Caki2 (cell line): ENCODE measurements at places on chromosomes 6 and 20. TPM values are rescaled to one million over a fixed set of nuclear protein-coding genes. Genes with fewer than 3 reads are reported as not detected.

Gene ABHD12
- 24.4 and 29.7 TPM in 2 replicates for total RNA-seq

Gene LIN28B
- not detected in 2 replicates for total RNA-seq

Gene C20orf202
- total RNA-seq: not detected in 2 replicates

Gene ZFP57
- total RNA-seq: not detected in 2 replicates

Gene MOCS1
- 0.03 and 6.2 TPM in 2 replicates for total RNA-seq

Gene TNFRSF6B
- total RNA-seq: 1.5 TPM in 1 of 2 replicates, not detected in the other

Gene TP53TG5
- total RNA-seq: not detected in 2 replicates

Gene TRMT11
- 8.1 and 10.9 TPM in 2 replicates for total RNA-seq

Gene C6orf132
- total RNA-seq: 1.6 and 7.2 TPM in 2 replicates

Gene EDN1
- 1.2 and 9.5 TPM in 2 replicates for total RNA-seq

Gene HLA-DPA1
- not detected in 2 replicates for total RNA-seq

Gene TAP2
- total RNA-seq: 8.9 and 26.7 TPM in 2 replicates

GRCh38 chr20:35311822-35312221 lies 19.6 kb upstream of the FAM83C start:
- DNase-seq: no peak

- no peak for DNase-seq
Measured at GRCh38 chr6:131049608-131050007, 13.4 kb downstream of the EPB41L2 start.

GRCh38 chr6:81623106-81623759 lies 129.2 kb downstream of the TENT5A start:
- DNase-seq: no peak

GRCh38 chr6:6925391-6926164 lies 182.2 kb upstream of the RREB1 start:
- DNase-seq: no peak

- no peak for DNase-seq
Measured at GRCh38 chr6:32854376-32855178, 585 bp downstream of the PSMB9 start.

DNA sequence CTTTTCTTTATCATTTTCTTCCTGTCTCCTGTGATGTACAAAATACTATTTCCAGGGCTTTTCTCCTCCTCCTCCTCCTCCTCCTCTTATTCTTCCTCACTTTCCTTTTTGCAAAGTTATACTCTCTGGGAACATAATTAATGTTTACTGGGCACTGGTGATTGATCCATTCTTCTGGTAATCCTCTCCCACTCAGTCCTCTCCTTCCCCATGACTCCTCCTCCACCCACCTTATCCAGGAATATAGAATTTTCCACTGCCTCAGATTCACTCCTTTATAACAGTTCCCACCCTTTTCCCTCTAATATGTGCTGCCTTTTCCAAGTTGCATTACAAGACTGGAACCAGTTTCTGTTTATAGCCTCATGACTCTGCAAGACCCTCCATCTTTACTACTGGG lies 62.5 kb upstream of the IYD start:
- DNase-seq: no peak

- no peak for DNase-seq
Measured at GRCh38 chr20:11791835-11792567, 125.7 kb upstream of the BTBD3 start.

DNA sequence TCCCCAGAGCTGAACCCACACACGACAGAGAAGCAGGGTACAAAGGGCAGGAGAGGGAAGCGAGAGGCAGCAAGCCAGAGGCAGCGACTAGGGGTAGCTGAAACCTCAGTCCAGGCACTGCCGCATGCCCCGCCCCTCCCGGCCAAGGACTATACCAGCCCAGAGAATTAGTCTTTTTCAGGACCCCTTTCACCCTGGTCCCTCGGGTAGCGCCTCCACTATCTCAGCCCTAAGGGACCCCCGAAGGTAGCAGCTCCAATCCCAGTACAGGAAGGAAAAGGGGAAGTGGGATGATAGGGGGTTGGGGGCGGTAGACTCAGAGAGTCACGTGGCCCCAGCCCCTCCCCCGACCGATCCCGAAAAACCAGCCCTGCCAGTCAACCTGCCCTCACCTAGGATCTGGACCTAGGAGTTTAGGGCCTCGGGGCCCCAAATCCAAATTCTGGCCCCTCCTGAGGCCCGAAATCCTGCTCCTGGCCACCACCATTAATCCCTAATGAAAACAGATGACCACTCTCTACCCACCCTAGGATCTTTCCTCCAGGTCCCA lies 1.3 kb downstream of the RGL2 start:
- no peak for DNase-seq

GRCh38 chr6:89553431-89553830 lies 85.1 kb downstream of the LYRM2 start:
- DNase-seq: no peak

- DNase-seq: no peak
Measured at GRCh38 chr6:145147559-145147958, 587.8 kb downstream of the EPM2A start.

DNA sequence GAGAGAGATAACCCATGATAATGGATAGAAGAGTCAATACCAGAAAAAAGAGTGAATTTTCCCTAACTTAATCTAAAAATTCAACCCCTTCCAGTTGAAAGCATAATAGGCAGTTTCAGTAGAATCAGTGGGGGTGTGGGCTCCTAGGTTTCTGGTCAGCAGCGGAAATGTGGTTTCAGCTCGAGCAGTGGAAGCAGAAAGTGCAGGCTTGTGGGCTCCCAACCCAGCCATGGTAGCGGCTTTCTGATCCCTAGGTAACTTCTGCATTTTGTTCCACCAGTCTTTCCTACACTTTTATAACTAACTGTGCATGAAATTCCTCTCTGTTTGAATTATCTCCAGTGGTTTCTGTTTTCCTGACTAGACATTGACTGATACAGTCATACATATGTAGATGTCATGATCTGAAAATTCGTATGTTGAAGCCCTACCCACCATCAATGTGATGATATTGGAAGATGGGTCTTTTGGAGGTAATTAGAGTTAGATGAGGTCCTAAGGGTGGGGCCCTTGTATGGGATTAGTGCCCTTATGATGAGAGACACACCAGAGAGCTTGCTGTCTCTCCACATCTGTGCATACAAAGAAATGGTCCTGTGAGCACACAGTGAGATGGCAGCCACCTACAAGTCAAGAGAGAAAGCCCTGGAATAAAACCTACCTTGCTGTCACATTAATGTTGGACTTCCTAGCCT lies 6.5 kb upstream of the DDO start:
- no peak for DNase-seq

DNA sequence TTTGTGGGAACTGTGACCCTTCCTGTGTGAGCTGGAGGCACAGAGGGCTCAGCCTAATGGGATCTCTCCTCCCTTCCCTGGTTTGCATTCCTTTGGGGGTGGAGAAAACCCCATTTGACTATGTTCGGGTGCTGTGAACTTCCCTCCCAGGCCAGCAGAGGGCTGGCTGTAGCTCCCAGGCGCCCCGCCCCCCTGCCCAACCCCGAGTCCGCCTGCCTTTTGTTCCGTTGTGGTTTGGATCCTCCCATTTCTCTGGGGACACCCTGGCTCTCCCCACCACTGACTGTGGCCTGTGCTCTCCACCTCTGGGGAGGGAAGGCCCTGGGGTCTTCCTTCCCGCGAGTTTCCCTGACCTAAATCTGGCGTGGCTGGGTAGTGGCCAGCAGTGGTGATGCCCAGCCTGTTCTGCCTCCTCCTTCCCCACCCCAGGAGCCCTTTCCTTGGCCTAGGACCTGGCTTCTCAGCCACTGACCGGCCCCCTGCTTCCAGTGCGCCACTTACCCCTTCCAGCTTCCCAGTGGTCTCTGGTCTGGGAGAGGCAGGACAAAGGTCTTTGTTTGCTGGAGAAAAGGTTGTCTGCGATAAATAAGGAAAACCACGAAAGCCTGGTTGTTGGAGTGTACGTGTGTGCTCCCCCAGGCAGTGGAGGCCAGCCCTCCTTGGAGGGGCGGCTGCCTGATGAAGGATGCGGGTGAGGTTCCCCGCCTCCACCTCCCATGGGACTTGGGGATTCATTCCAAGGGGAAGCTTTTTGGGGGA lies 4.9 kb downstream of the VEGFA start:
- peak; percentile 65 for DNase-seq

- DNase-seq: no peak
Measured at GRCh38 chr6:11419763-11420453, 117.6 kb upstream of the TMEM170B start.

- peak; percentile 64 for DNase-seq
Measured at GRCh38 chr6:53302678-53303360, 45.9 kb downstream of the ELOVL5 start.

- no peak for DNase-seq
Measured at GRCh38 chr6:36355819-36356218, 19.1 kb upstream of the BNIP5 start.

GRCh38 chr6:166589337-166589731 lies 2.9 kb upstream of the RAMACL start:
- no peak for DNase-seq

DNA sequence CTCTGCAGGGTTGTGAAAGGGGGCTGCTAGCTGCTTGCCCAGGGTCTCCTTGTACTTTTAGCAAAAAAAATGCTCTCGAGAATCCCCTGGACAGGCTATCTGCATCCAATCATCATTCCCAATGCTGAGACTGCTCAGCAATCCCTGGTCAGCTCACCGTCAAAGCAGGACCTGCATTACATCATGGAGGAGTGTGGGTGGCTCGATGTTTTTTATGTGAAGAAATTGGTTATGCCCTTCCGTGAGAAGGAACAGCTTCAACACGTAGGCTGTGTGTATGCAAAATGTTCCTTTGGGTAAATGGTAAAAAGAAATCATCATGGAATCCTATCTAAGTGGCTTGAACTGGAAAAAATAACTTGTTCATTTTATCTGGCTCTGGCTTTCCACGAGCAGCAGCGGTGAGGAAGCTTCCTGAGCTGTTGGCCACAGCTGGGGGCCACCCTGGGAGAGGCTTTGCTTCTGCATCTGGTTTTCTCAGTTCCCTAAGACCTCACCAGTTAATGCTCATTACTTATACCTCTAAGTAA lies 111.4 kb downstream of the FYN start:
- DNase-seq: no peak

GRCh38 chr20:6582449-6582848 lies 185.0 kb upstream of the BMP2 start:
- DNase-seq: no peak

GRCh38 chr20:1287306-1287705 lies 21.2 kb downstream of the SNPH start:
- no peak for DNase-seq

GRCh38 chr6:127471379-127472255 lies 12.4 kb upstream of the KIAA0408 start:
- no peak for DNase-seq

DNA sequence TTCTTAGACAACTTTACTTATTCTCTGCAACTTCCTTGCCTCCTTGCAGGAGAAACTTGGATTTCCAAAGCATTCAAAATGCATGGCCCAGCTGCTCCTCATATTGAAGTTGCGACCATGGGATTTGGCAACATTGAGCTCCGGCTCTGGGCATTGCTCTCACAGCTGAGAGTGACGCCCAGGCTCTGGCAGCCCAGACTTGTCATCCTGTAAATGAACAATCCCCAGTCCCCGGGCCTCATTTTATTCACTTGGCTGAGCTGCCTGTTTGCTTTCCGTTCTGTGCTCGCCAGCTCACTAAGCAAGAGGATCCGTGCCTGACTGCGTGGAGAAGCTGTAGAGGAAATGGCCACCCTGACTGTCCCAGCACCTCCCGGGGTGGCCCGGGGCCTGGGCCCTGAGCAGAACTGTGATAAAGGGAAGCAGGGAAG lies 119.5 kb upstream of the CD93 start:
- DNase-seq: peak; percentile 68
